ENCODE measurements at places on chromosomes 2 and 18.

DNA sequence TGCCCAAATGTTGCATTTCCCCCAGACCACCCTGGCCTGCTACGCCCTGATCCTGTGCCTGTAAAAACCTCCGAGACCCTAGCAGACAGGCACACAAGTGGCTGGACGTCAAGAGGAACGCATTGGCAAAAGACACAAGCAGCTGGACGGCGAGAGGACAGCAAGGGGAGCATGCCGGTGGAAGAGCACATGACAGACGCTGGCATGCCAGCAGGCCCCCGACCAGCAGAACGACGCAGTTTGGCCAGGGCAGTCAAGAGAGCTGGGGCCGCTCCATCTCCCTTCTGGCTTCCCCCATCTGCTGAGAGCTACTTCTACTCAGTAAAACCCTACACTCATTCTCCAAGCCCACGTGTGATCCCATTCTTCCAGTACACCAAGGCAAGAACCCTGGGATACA is 42.1 kb downstream of the SAP130 start:
- no peak for DNase-seq

- no peak for DNase-seq
These were observed 39.9 kb downstream of the REEP1 start for GRCh38 chr2:86297382-86298147.

GRCh38 chr2:140528982-140529381 is 1601.8 kb downstream of the LRP1B start:
- no peak for DNase-seq

DNA sequence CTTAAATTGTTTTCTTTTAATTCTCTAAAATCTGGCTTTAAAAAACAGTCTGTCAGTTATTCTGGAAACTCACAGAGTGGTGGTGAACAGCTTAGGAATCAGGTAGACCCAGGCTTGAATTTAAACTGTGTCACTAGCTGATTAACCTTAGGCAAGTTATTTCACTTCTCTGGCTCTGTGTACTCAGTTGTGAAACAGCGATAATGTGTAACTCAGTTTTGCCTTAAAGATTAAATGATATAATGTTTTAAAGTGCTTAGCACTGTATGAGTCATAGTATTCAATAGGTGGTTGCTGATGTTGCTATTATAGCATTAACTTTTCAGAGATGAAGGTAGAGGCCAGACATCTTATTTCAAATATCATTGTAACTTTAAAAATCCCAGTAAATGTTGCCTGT is 40.7 kb downstream of the PKP4 start:
- no peak for DNase-seq

DNA sequence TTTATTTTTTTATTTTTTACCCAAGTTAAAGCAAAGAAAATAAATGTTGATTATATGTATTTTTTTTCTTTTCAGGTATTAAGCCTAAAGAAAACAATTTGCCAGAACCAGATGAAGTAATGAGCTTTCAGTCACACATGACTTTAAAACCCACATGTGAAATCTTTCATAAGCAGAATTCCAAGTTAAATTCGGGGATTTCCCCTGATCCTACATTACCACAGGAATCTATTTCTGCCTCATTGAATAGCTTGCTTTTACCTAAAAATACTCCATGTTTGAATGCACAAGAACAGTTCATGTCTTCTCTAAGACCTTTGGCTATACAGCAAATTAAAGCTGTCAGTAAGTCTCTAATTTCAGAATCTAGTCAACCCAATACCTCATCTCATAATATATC is 26.6 kb downstream of the GEN1 start:
- DNase-seq, result no peak

DNA sequence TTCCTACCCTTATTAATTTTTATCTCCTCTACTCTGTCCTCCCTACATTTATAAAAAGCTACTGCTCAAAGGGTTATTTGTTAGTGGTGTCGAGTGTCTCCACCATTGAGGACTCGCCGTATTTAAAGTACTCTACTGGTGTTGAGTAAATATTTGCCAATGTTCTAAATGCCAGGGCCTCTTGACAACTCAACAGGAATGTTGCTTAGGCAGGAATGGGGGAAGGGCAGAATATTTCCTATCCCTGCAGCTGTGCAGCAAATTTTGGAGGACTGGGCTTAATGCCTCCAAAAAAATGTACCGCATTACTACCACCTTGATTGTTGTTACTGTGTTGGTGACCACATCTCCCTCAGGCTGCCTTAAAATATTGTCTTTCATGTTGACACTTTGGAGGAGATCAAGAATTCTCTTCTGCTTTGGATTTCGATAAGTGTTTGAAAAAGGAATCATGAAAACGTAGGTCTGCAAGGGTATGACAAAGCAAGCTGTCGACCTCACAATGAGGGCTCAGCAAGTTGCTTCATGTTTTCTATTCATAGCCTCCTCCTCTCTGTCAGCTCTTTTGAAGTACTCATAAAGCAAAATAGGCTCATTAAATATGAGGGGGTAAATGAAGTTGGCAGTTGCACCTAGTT is 84.3 kb downstream of the EFEMP1 start:
- no peak for DNase-seq

DNA sequence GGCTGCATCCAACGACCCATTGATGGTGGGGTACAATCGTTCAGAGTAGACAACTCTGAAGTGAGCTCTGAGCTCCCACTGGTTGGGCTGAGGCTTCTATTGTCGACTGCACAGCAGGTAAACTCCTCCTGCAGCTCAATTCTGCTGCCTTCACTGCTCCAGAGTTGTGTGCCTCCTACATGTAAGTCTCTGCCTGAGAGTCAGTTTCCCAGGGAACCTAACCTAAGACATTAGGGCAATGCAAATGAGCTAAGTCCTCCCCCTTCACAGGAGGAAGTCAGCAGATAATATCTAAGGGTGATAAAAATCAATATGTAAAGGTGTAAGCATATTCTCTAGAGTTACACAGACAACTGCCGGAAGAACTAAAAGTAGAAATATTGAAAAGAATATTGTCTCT is 22.5 kb upstream of the ACYP2 start:
- DNase-seq, result no peak

- no peak for DNase-seq
These were observed 47.9 kb upstream of the FANCL start for GRCh38 chr2:58289029-58289428.

DNA sequence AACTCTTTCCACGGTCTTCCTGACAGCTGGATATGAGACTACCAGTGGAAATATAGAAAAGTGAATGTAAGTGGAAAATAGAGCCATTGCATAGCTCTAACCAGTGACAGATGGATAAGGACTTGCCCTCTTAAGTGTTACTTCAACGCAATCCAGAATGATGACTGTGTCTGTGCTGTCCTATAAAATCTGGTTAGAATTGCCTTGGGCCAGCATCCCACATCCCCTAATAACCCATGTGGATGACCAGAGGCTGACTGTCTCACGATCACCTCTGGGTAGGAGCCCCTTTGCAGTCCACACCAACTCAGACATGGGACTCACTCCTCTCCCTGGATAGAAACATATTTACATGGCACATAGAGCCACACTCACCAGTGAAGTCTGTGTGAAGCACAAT is 186.6 kb downstream of the C1D start:
- DNase-seq, result no peak

- DNase-seq, result no peak
These were observed 54.3 kb downstream of the GPD2 start for GRCh38 chr2:156490466-156490840.

Data from amygdala (tissue), 56 donors.